ENCODE measurements at places on chromosomes 16 and 17.

- peak; percentile 8 for DNase-seq
Observed at GRCh38 chr17:38667099-38667786, 7.5 kb downstream of the EPOP start.

DNA sequence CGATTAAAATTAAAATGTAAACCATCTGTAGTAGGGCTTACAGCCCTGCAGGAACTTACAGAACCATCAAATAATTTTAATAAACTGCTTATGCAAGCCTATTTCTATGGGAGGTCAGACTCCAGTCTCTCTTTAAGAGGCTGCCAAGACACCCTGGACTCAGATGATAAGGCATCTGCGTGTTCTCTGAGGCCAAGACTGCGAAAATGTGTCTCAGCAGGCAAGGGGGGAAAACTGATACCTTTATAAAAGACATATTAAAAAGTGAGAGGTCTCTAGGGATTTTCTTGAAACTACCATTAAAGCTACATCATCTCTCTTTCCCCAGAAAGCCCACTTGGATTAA is 32.2 kb downstream of the MPHOSPH6 start:
- DNase-seq, result no peak

DNA sequence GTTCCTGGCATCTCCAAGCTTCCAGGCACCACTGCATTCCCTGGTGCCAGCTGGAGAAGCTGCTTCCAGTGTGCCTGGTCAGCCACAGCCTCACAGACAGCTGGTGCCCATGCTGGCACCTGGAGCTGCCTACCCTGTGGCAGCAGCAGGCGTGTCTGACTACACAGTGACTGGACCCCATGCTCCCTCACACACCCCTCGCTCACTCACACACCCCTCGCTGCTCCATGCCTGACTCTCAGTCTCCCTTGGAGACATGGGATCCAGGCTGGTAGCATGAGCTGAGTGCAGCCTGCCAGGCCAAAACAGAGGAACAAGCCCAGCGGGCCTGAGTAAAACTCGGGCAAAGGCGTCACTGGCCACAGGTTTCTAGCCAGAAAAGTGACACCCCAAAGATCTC is 59.1 kb upstream of the SMIM36 start:
- no peak for DNase-seq

DNA sequence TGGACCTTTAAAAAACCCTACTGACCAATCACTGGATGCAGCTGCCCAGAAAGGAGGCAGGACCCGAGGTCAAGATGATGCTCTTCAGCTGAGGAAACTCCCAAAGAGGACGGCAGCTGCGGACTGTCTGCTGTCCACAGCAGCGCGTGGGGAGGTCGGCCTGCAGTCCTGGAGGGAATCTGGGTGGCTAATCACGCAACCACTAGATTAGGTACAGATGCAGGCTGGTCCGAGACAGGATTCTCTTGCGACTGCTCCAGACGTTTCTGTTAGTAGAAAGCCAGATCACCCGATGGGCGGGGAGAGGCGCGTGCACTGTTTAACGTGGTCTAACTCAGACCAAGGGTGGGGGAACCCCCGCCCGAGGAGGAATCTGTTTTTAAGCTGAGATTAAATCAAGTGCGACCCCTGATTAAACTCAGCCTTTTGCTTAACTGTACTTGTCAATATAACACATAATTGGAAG is 8.8 kb downstream of the CTRB2 start:
- DNase-seq, result peak; percentile 25

DNA sequence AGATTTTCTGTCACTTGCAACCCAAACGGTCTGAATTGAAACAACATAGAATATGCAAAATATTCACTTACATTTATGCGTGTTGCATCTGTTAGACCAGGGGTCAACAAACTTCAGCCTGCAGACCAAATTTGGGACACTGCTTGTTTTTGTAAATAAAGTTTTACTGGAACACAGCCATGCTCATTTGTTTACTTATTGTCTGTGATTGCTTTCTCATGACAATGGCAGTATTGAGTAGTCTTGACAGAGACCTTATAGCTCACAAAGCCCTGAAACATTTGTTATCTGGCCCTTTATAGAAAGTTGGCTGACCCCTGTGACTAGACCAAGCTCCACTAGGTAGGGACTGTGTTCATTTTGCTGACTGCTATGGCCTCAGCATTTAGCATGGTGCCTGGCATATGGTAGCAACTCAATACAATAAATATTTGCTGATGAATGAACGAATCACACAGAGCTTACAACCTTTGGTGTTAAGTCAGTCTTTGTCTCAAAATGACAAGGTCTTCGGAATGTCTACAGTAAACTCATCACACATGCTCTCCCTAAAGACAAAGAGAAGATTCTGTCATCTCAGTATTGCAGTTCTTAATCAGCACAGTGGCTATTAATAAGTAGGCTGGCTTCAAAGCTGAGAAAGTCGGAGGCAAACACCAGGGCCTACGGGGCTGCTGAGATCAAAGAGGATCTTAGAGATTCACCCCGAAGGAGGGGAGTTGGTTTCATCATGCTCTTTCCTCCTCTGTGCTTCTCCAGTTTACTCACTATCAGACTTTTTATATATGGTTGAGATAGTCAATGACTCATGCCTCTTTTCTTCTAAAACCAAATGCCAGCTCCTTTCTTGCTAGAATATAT is 95.2 kb upstream of the AXIN2 start:
- no peak for DNase-seq

DNA sequence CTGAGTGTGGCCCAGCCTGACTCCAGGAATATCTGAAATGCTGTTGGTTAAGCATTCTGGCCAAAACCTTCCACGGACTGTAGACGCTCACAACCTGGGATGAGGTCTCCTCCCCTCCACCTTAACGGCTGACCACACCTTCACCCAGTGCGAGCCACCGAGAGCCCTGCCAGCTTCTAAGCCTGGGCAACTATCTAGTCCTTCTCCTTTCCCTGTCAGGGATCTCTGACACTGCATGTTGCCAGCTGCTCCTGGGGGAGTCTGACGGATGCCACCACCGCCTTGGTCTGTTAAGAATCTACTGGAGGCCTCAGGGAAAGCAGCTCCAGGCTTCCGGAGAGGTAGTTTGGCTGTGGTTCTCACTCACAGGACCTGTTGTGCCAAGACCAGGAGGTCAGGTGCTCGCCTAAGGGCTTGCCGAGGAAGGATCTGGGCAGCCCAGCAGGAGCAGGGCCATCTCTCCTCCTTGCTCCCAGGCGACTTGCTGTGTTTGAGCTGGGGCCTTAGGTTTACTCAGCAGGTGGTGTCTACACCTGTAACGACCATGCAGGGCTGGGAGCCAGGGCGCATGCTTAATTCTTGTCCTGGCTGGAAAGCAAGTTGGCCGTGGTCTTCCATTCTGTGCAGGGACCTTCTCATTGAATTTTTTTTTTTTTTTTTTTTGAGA is 111.8 kb downstream of the NTN1 start:
- DNase-seq, result no peak

DNA sequence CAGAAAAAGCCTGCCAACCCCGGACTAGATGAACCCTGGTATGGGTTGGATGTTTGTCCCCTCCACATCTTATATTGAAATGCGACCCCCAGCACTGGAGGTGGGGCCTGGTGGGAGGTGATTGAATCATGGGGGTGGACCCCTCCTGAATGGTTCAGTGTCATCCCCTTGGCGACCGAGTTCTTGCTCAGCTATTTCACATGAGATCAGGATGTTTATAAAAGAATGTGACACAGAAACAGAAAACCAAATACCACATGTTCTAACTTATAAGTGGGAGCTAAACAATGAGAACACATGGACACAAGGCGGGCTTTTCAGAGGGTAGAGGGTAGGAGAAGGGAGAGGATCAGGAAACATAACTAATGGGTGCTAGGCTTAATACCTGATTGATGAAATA is 576.0 kb upstream of the HSBP1 start:
- DNase-seq, result no peak

GRCh38 chr17:78407387-78408000 is 29.0 kb downstream of the PGS1 start:
- DNase-seq, result no peak

DNA sequence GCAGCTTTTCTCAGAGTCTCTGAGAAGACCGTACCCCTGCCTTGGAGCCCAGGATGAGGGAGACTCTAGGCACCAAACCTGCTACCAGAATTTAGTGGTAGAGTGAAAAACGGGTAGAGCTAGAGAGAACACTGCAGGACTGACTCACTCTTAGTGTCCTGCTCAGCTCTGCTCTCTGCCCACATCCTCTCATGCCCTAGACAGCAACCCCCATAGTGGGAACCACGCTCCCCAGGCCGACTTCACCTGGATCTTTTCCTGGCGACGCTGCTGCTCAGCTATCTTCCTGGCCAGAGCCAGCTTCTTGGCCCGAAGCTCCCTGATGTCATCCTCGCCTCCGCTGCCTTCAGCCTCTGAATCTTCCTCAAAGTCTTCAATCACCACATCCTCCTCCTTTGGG is 26.7 kb downstream of the HIC1 start:
- no peak for DNase-seq

- DNase-seq, result no peak
Observed at GRCh38 chr16:78505544-78506366, 406.3 kb downstream of the WWOX start.

DNA sequence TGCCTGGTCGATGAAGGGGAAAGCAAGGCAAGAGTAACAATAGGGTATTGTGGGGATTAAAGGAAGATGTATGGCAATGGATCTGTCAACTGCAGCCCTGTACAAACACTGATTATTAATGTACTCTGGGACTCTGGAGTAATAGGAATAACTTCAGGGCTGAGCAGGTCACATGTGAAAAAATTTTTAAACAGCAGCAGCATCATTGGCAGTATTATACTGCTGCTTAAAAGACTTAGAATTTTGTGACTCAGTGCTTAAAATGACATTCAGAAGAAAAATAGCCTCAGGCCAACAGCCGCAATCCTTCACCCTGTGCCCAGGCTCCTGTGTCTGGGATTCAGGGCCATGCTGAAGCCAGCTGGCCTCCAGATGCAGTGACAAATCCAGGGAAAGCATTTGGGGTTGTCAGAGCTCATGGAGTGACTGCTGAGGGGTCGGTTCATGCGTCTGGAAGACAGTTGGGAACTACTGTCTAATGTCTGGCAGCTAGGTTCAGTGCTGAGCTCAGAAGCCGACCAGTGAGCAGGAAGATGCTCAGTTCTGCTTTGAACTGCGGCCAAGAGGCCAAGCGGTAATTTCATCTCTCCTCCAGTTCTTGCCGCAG is 22.2 kb downstream of the TEX2 start:
- DNase-seq, result peak; percentile 60

- no peak for DNase-seq
Observed at GRCh38 chr17:41437769-41438168, 3.0 kb downstream of the KRT38 start.

GRCh38 chr16:88076211-88076931 is 125.1 kb downstream of the BANP start:
- no peak for DNase-seq

- DNase-seq, result peak; percentile 51
Observed at GRCh38 chr17:67260170-67260987, 15.4 kb upstream of the HELZ start.

- DNase-seq, result no peak
Observed at GRCh38 chr16:31042866-31043265, 9.5 kb downstream of the STX4 start.

GRCh38 chr16:11233727-11234376 is 22.2 kb downstream of the SOCS1 start:
- DNase-seq, result no peak

DNA sequence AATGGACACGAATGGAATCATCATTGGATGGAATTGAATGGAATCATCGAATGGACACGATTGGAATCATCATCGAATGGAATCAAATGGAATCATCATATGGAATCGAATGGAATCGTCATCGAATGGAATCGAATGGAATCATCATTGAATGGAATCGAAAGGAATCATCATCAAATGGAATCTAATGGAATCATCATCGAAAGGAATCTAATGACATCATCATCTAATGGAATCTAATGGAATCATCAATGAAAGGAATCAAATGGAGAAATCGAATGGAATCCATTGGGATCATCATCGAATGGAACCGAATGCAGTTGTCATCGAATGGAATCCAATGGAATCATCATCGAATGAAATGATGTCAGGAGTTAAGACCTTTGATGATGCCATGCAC is 154.9 kb downstream of the SHCBP1 start:
- DNase-seq, result no peak

- DNase-seq, result no peak
Observed at GRCh38 chr17:76957678-76958464, 89.7 kb downstream of the MGAT5B start.

DNA sequence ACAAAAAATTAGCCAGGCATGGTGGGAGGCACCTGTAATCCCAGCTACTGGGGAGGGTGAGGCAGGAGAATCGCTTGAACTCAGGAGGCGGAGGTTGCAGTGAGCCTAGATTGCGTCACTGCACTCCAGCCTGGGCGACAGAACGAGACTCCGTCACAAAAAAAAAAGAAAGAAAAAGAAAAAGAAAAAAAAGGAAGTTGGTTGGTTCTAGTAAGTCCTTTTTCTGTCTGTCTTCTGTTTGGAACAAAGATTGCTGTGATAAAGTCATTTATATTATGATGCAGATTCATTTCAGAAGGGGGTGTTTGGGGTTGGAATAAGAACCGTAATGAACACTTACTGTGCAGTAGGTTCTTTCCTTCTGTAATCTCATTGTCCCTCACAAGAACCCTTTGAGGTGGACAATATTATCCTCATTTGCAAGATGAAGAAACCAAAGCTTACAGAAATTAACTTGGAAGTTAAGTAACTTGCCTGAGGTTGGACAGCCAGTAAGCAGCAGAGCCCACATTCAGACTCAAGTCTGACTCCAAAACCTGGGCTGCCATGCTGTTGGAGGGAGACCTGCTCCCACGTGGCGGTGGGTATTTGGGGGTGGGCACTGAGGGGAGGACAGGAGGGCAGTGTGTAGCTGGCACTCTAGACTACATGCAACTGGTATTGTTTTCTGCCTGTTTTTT is 10.3 kb downstream of the MINK1 start:
- DNase-seq, result no peak

DNA sequence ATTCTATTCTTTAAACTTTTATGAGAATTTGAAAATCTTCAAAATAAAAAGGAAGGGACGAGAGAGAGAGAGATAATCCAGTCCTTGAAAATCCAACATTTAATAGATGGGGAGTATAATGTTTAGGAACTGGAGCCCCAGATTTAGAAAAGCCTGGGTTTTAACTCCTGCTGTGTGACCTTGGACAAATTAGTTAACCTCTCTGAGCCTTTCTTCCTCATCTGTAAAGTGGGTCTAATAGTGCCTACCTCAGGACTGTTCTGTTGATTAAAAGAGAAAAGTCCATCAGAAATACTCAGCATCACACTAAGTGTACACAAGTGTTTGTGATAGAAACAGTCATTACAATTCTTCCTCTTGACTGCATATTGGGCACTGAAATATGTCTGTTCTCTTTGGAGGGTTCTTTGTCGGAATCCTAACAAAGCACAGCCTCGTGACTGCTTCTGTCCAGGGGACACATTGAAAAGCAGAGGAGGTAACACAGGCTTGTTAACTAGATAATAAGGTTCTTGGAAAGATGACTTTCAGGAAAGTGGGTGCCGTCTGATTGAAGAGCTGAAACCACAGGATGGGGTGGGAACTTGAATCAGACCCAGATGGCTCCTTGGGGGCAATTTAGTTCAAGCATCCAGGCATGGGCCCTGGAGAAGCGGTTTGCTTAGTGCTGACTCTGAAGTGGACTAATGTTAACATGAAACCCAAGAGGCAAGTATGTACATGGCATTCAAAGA is 128.2 kb downstream of the CLEC16A start:
- no peak for DNase-seq
